ENCODE measurements at places on chromosomes 12 and 14. TPM values are rescaled to one million over a fixed set of nuclear protein-coding genes. Genes with fewer than 3 reads are reported as not detected.

DNA sequence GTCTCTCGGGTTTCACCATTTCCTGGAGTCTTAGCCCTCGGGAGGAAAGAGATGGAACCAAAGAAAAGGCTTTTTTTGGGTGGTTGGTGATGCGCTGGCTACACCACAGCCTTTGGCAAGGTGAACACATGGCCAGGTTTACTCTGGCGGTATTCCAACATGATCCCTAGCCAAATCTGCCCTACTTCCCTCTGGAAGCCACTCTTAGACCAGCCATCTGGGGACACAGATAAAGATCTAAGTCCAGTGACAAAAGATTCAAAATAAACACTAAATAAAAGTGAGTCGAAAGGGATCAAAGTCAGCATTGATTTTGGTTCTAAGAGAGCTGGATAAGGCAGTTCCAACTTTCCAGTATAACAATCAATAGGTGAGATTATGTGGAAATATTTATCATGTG lies 694.5 kb downstream of the VRK1 start:
- no peak overlapping the region for H3K27ac ChIP-seq
- no peaks in the 10 kb centered on the region for H3K36me3 ChIP-seq
- H3K4me1 ChIP-seq, result no peaks in the 10 kb centered on the region
- DNase-seq, result no peak

DNA sequence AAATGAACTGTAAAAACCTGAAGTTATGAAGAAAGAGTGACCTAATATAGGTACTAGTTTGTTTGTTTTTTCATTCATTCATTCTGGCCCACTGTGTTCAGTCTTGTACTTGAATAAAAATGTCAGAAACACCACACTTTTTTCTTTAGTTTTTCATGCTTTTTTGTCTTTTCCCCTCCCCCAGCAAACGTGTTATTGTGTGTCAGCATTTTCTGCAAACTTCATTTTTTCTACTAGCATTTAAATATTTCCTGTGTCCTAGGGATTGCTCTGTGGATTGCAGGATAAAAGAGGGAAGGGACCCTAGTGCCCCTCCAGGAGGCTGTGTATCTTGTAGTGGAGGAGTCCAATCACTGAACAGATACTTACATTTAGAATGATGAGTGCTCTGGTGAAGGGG lies 42.2 kb downstream of the ETNK1 start:
- H3K36me3 ChIP-seq, result no peaks in the 10 kb centered on the region
- H3K27ac ChIP-seq, result no peak overlapping the region
- H3K27me3 ChIP-seq, result no peaks in the 10 kb centered on the region

DNA sequence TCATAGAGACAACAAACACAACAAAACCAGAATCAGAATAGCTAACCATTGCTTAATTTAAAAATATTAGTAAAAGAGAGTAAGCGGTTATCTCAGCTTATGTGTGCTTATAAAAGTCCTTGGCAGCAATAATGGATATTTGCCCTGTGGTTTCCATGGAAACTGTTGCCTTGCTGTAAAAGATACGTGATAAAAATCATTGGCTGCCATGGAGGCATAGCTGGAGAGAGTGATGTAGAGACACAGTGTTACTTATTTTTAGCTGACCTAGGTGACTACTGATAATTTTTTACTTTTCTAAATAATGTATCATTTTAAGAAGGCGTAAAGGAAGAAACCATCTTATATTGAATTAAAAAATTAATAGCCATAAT lies 92.9 kb downstream of the ERC1 start:
- H3K27ac ChIP-seq, result peak overlapping the region; percentile 42
- peaks cover 5% of the 10 kb centered on the region for H3K4me1 ChIP-seq
- no peak for DNase-seq
- no peaks in the 10 kb centered on the region for H3K27me3 ChIP-seq
- no peaks in the 10 kb centered on the region for H3K36me3 ChIP-seq

DNA sequence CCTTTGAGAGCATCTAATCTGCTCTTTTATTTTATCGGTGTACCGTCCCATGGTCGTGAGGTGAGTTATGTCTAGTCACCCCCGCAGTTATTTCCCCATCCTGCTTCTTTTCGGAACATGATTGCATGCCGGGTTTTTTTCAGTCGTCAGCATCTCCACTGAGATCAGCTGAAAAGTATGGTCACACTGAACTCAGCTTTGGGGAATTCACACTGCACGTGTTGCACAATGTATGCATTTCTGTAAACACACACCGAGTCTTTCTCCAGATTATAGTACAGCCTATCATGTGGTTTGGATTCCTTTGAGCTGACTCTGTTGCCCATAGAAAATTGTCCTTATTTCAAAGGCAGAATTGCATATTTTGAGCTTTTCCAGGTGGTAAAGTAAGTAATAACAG lies 24.6 kb downstream of the PLXNC1 start:
- H3K27me3 ChIP-seq, result no peaks in the 10 kb centered on the region
- H3K27ac ChIP-seq, result no peak overlapping the region
- no peak overlapping the region for H3K4me3 ChIP-seq
- DNase-seq, result no peak

GRCh38 chr12:66698558-66698957 lies 19.7 kb upstream of the GRIP1 start:
- no peak for DNase-seq
- no peaks in the 10 kb centered on the region for H3K4me1 ChIP-seq
- no peaks in the 10 kb centered on the region for H3K36me3 ChIP-seq
- no peaks in the 10 kb centered on the region for H3K27me3 ChIP-seq

DNA sequence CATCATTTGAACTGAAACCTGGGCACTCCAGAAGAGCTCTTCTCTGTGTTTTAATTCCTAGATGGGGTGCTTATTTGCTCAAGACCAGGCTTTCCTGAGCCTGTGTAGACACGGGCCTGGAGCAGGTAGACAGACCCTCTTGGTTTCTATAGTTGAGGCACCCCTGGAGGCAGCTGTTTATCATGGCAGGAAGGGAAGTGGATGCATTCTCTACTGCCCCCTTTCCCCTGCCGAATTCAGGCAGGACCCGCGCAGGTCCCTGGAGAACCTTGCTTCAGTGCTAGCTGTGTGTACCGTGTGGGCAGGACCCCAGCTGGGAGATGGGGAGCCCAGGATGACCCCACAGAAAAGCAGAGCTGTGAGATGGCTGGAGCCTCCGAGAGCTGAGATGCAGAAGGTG lies 6.0 kb downstream of the CACNA1C start:
- no peaks in the 10 kb centered on the region for H3K27me3 ChIP-seq
- H3K27ac ChIP-seq, result peak overlapping the region; percentile 57
- H3K4me3 ChIP-seq, result no peak overlapping the region

DNA sequence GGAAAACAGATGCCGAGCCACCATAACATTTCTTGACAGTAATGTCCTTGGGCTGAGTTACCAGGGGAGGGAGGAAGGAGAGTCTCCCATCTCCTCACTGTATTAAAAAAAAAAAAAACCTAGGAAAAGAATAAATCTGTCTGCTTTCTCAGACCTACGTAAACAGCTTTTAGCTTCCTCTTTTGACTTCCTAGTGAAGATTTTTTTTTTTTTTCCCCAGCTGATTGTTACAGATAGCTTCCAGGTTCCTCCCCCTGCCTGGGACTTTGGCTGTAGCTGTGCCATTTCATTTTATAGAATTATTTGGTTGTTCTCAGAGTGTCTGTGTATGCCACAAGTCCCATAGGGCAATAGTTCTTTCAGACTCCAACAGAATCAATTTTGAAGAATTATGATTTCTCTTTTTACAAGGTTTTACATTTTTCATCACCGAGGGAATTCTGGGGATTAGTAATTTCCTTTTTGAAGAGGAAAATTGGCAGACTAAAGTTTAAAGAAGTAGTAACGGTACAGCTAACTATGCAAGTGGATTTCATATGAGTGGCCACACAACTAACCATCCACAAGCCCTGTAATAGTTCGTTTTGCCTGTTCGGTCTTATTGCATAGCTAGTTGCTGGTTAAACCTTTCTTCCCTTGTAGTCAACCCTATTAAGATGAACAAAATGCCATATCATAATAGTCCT lies 23.1 kb upstream of the GNS start:
- no peaks in the 10 kb centered on the region for H3K36me3 ChIP-seq
- no peak overlapping the region for H3K27ac ChIP-seq
- peaks cover 9% of the 10 kb centered on the region for H3K27me3 ChIP-seq
- DNase-seq, result no peak

DNA sequence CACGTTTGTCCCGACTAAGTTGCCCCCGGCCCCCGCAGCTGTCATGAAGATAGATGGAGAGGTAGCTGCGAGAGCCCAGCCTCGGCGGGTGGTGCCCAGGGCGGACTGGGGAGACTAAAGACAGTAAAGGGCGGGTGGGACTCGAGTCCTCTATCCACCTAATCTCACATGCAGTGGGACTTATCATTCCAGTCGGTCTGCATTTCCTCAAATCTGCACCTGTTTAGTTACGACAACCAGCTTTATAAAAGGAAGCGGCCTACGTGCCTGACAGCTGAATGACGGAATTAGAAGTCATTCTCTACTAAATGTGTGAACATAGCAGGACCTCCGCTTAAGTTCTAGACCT lies 109.8 kb upstream of the EGLN3 start:
- H3K27me3 ChIP-seq, result no peaks in the 10 kb centered on the region
- peak overlapping the region; percentile 79 for H3K27ac ChIP-seq
- no peaks in the 10 kb centered on the region for H3K4me1 ChIP-seq
- DNase-seq, result no peak
- H3K36me3 ChIP-seq, result no peaks in the 10 kb centered on the region

DNA sequence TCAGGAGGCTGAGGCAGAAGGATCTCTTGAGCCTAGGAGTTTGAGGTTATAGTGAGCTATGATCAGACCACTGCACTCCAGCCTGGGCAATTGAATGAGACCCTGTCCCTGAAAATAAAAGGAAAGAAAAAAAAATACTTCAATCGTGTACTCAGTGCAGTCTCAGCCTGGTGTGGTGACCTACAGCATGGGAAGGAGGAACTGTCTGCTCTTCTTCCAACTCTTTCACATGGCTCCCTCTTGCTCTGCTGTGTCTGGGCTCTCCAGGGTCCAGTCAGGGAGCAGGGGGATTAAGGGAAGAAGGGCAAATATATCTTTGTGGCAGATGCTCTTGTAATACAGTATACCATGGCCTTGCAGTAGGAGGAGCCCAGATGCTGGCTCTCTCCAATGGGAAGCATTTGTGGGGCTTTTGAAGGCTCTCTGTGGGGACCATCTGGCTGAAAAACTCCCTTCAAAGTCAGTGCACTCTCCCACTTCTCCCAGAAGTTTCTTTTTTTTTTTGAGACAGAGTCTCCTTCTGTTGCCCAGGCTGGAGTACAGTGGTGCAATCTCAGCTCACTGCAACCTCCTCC lies 76.6 kb upstream of the TMPO start:
- no peak overlapping the region for H3K27ac ChIP-seq
- DNase-seq, result no peak
- no peaks in the 10 kb centered on the region for H3K36me3 ChIP-seq
- H3K27me3 ChIP-seq, result no peaks in the 10 kb centered on the region
- H3K4me3 ChIP-seq, result no peak overlapping the region
- no peaks in the 10 kb centered on the region for H3K4me1 ChIP-seq

The CACNA1C gene
- total RNA-seq, result 121 TPM

The PTGDR gene
- total RNA-seq, result 0.29 TPM

The HIGD1C gene
- total RNA-seq, result not detected

The FAR2 gene
- 14.4 TPM for total RNA-seq

The SLCO1B1 gene
- not detected for total RNA-seq

The KLRK1 gene
- total RNA-seq, result not detected

The SMCO2 gene
- total RNA-seq, result not detected

All from uterus (tissue), 4 donors.